ENCODE measurements at places on chromosomes 7 and 10. TPM values are rescaled to one million over a fixed set of nuclear protein-coding genes. Genes with fewer than 3 reads are reported as not detected.

ANXA8 gene
- total RNA-seq: 0.20 TPM

SH2B2 gene
- total RNA-seq: 2.9 TPM

IDI2 gene
- total RNA-seq: under 0.01 TPM

BTBD16 gene
- total RNA-seq: not detected

Measured in subcutaneous preadipocyte (primary cell).